ENCODE measurements at places on chromosomes 3 and 15.

DNA sequence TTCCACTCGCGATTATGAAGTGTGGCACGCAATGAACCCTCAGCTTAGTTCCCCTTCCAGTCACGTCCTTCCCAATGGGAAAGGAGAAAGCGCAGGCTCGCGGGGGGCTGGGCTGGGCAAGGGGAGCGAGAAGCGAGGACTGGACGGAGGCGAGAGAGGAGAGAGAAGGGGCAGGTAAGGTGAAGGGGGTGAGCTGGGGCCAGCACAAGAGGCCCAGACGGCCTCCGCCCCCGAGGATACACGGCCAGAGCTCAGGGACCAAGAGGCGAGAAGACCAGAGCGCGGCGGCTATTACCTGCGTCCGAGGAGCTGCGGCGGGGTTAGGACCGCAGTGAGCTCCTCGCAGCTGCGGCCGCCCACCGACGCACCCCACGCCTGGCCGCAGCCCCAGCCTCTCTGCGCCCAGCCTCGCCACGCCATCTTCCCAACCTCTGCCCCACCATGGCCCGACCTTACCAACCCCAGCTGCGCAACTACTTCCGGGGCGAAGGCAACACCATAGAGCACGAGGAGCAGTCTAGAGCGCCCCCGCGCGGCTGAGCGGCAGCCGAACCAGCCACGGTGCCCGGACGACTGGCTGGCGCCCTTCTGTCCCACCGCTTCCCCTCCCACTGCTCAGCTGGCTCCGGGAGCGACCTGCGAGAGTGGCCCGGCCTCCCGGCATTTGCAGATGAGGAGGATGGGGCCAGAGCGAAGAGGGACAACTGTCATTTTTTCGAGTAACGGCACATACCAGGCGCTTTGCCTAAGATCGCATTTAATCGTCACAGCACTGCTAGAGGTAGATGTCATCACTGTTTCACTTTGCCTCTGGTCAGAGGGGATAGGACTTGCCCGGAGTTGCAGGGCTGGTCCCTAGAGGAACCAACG lies at the start of gene PARL:
TSS of gene PARL (minus strand) at position 454 of the 870 bp plus-strand sequence. CDS start at position 420, 34 bp downstream.
- peak; percentile 96 for DNase-seq

GRCh38 chr3:136678981-136679380 lies 73.2 kb downstream of the STAG1 start:
- DNase-seq = no peak

- DNase-seq = no peak
These were observed 34.3 kb downstream of the MCF2L2 start for GRCh38 chr3:183394150-183394549.

- DNase-seq = no peak
These were observed 146.6 kb downstream of the SERPINI1 start for GRCh38 chr3:167882057-167882667.

GRCh38 chr15:74585191-74585590 lies 30.4 kb upstream of the CLK3 start:
- no peak for DNase-seq

DNA sequence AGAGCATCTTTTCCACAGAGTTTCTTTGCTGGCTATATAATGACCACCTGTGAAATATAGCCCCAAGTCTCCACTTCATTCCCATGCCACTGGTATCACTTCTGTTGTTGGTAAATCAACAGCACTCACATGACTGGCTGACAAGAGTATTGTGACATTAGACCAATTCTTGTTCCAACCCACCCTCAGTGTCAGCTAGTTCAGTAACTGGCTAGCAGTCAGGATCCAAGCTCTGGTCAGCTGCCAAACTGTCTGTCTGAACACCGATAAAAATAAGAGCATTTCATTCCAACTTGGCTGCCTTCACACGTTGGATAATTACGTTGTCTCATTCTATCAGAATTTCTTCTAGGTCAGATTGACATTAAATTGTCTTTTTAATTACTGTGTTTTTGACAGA lies 166.5 kb downstream of the USP13 start:
- no peak for DNase-seq

DNA sequence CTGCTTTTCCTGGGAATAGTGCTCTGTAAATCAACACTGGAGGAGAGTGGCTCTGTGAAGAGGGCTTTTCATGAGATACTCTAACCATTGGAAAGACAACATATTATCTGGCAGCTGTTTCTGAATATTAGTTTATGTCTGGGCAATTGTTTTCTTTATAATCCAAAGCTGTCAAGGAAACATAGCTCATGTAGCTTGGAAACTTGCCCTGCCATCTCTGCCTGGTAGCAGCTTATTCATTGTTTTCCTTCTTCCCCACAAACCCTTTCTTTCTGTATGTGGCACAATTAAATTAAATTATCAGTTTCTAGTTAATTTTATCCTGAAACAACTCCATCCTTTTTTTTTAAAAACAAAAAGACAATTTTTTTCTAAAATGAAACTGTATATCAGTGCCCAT lies 160.0 kb downstream of the EDEM1 start:
- DNase-seq = no peak

DNA sequence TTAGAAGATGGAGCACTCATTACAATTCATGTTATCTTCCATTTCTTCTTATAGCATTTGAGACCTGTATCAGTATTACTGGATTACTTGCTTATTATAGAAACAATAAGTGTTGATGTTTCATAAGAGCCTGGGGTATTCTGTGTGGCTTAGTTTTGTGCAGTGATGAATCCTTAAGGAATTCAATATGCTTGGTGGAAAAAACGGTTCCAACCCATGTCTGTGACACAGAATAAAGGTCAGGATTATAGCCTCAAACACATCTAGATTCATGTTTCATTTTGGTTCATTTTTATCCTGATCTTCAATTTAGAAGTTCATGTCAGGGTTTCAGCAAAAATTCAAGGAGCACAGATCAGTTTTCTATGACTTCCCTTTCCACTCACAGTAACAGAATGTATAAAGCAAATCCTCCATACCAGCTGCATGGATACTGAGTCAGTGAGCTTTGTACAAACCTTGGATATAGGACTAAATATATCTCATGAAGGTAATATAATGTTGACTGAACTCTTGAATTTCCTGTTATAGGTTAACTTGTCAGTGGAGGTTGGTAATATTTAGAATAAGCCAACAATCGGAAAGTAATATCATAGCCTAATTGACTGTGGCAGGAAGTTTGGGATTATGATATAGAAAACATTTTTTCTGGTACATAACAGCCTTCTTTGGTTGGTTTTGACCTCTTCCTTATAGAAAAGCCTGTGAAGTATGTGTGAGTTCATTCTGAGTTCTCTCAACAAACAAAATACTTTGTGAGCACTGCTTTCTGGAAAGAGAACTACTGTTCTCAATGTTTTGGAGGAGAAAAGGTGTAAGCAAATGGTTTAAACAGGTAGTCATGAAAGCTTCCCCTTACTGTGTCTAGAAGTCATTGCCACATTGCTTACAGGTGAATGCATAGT lies 218.2 kb upstream of the TPM1 start:
- no peak for DNase-seq

DNA sequence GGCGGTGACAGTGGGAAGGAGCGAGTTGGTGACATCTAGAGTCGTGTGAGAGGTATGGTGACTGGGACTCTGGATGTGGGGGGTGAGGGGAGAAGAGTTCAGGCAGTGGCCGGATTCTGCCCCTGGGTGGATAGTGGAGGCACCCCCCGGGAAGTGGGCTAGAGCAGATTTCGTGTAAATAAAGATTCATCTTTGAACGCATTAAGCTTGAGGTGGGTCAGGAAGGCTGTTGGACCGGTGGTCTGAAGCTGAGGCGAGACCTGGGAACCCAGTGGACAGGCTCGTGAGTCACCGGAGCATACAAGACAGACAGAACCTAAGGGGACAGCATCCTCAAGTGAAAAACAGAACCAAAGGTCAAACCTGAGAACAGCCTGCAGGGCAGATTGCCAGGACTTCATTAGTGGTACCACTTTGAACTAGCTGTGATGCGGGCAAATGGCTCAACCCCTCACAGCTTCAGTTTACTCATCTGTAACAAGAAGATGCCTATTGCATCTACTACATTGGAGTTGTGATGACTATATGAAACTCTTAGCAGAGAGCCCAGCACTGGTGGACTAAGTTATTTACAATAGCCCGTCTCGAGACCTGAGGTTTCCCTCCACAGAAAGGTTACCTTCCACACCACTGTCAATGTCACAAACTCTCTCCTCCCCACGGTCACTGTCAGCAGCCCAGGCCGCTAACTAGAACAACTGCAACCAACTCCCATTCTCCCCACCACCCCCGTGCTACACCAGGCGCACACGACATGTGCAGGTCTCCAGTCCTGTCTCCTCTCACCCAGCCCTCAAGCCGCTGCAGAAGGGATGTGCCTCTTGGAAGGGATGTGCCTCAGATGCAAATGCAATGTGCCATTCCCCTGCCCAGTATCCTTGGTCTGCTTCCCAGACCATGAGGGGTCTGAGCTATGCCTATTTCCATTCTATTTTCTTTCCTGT lies 901 bp upstream of the CLN6 start:
- no peak for DNase-seq

DNA sequence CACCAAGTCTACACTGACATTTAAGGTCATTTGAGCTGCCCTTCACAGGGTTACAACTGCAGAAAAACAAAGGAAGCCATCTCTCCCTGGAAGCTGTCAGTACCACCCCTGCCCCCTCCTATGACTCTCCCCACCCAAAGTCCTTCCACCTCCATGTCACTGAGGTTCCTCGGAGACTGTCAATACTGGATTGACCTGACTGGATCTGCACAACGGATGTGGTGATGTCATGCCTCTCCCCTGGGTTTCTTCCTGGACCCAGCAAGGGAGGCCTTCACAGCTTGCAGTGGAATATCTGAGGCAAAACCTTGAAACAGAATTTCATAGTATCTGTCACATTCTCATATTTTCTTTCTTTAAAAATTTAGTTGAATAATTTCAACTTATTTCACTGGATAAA lies 153.5 kb downstream of the CLSTN2 start:
- no peak for DNase-seq

- no peak for DNase-seq
These were observed 252.1 kb upstream of the ADAMTS9 start for GRCh38 chr3:64939747-64940450.

DNA sequence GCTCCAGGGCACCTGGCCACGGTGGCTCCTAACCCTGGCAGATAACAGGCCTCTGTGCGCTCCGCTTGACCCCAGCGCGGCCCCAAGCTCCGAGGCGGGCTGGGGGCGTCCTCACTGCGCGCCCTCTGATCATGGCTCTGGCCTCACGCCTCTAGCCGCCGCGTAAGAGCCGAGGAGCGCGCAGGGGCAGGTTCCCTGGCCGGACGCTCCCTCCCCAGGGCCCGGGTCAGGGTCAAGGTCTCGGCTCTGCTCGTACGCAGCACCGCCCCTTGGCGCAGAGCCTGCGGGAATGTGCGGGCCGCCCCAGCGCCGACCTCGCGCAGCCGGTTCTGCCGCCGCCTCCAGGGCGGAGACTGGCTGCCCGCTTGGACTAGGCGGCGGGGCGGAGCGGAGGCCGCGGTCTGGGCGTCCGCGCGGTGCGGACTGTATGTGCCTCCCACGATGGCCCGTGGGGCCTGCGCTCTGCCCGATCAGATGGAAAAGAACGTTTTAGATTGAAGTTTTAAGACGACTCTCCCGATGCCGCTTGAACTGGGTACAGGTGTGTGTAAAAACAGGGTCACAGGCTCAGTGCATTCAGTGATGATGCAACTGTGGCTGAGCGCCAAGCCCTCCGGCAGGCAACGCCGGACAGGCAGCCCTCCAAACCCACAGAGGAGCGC lies 40.8 kb downstream of the CHST14 start:
- no peak for DNase-seq

GRCh38 chr3:127448671-127449070 lies 141.9 kb downstream of the TPRA1 start:
- DNase-seq = no peak

DNA sequence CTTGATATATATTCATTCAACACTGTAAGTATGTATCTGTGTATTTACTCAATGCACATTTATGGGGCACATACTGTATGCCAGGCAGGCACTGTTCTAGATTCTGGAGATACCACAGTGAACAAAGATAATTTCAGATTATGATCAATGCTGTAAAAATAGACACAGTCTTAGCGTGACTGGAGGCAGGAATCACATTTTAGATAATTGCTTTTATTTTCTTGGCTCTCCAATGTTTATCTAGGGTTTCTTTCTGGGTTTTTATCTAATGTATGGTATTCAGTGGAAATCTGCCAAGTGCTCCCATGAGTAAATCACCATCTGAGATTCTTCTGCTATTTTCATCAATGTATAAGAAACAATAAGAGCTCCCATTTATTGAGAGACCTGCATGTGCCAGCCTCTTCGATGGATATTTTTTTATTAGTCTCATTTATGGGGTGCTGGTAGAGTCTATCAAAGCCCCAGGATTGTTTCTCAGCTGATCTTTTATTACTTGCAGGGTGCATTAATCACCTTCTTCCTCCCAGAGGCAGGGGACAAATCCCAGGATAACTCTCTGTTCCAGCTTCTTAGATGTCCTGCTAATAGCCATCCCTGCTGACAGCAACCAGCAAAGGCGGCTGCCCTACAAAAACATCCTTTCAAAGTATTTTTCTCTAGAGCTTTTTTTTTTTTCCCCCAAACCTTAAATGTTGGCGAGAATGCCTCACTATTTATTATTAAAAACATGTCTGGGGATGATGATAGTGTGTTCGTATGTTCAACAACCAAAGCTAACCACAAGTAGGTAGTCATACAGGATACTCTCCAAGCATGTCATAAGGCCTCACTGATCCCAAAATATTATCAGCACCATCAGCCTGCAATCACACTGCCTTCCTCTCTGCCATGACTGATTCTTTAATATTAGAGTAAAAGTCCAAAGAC lies 331.0 kb upstream of the RASGRP1 start:
- DNase-seq = no peak

GRCh38 chr3:55097441-55097840 lies 169.6 kb upstream of the LRTM1 start:
- no peak for DNase-seq

DNA sequence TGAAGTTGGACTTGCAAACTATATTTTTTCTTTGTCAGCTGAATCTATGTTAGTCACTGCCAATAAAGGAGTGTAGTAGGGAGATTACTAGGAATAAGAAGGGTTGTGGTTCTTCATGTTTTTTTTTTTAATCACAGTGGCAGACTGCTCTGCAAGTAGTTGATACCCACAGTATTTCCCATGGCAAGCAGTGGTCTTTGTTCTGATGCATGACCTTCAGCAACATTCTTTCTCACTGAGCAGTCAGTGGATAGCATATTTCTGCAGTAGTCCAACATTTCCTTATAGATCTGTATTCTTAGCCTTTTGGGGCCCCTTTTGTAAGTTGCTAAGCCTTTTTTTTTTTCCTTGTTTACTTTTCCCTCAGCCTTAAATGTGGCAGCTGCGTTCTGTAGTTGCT lies 151.1 kb downstream of the DOCK3 start:
- DNase-seq = no peak

GRCh38 chr3:171967137-171967783 lies 72.1 kb upstream of the FNDC3B start:
- no peak for DNase-seq

- no peak for DNase-seq
These were observed 49.7 kb downstream of the STAC start for GRCh38 chr3:36429986-36430485.

DNA sequence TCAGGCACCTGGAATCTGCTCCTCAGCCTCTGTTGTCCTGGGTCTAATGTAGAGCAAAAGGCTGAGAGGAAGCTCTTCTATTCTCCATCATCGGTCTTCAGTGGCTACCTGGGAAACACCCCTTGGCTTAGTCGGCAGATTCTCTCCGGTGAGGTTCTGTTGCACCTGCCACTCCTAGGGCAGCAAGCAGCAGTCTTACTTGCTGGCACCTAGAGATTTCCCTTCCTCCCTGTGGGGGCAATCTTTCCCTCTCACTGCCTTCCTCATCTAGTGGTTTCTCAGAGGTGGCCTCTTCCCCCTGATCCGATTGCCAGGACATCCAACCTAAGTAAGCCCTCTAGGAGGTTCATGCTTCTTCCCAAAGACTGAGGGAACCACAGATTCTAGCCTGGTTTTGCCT lies 60.8 kb downstream of the PLS1 start:
- no peak for DNase-seq

Measured in effector memory CD8-positive, alpha-beta T cell (primary cell).